COR-L47 (cell line): ENCODE measurements at places on chromosomes 12 and 14.

DNA sequence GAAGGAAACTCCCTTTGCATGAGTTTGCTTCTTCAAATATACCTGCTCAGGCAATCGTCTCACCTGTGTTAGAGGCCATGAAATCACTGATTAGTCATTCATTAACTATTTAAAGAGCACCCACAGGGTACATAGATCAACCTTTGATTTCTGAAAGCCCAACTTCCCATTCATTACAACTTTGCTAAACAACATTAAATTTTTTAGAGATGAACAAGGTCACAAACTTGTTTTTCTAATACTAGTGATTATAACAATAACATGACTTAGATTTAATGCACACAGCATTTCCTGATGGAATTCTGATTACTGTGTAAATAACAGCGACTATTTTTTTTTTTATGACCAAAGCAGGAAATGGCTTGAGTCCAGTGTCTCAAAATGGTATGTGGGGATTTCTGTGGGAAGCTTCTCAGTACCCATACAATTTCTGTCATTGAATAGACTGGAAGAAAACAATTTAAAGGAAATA lies 5.4 kb upstream of the ERO1A start:
- DNase-seq = no peak

DNA sequence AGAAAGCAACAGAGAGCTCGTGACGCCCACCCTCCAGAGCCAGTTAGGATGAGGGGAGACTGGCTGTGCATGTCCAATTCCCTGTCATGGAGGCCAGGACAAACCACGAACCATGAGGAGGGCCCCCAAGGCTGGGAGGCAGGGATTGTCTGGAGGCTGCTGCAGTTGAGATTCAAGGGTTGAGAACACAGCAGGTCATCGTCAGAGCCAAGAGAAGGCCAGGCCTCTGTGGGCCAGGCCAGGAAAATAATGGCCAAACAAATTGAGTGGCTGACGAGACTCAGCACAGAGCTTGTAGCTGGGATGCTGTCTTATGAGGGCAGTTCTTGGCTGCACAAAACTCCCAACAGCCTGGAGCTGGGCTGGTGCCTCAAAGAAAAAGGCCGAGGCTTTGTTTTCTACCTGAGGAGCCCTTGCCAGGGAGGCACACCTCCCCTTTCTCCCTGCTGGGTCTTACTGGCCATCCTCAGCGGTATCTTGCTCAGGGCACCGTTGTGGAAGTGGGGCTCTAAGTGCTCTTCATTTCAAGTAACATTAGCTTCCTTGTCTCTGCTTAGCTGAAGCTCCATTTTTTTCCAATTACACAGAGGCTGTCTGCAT lies 665.9 kb downstream of the BCL11B start:
- no peak for DNase-seq

DNA sequence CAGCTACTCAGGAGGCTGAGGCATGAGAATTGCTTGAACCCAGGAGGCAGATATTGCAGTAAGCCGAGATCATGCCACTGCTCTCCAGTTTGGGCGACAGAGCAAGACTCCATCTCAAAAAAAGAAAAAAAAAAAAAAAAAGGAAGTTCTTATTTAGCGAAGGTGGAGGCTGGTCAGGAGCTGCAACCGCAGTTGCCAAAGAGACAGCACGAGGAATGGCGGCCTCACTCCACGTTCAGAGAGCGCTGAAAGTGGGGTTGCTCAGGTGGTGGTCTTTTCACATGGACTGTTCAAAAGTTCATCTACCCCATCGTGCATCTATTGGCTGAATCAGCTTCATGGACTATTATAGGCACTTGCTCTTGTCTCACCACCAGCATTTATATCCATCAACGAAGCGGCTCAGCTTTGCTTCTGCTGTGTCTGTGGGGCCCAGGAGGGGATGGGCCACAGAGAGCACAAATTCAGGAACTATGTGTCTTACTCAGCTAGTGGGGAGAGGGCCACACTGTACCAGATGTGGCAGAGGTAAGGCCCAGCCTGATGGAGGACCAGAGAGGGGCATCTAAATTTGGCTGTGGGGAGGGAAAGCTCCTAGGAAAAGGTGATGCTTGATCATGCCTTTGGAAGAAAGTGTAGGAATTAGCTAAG lies 27.3 kb downstream of the SLC25A47 start:
- no peak for DNase-seq

DNA sequence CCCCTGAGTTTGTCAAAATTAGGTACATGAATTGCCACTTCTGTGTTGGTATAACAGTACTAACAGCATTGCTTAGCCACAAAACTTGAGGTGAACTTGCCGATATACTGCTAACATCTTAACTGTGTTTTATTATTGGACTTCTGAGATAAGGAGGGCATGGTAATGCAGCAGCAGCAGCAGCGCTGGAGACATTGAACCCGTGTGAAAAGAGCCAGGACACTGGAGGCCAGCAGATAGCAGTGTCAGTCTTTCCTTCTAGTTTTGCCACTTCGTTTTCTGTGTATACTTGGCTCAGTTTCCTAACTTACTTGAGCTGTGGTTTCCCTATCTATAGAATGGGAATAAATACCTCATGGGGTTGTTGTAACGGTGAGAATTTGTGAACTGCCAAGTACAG lies 82.7 kb downstream of the KTN1 start:
- no peak for DNase-seq
